ENCODE measurements at places on chromosomes 13 and 19.

DNA sequence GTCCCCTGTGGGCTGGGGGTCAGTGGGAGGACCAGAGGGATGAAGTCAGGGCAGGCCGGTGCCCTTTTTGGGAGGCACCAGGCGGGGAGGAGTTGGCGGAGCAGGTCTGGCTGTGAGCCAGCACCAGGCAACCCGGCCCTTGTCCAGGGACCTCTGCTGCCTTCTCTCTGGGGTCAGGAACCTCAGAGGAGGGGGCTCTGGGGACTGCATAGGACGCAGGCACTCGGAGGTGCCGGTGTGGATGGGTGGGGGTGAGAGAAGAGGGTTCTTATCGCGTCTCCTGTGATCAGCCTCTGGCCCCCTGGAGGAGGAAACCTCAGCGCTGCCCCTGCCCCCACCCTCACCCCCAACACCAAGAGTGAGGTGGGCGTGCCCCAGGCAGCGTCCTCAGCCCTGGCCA, 16.5 kb downstream of the DPF1 start:
- DNase-seq: no peak

DNA sequence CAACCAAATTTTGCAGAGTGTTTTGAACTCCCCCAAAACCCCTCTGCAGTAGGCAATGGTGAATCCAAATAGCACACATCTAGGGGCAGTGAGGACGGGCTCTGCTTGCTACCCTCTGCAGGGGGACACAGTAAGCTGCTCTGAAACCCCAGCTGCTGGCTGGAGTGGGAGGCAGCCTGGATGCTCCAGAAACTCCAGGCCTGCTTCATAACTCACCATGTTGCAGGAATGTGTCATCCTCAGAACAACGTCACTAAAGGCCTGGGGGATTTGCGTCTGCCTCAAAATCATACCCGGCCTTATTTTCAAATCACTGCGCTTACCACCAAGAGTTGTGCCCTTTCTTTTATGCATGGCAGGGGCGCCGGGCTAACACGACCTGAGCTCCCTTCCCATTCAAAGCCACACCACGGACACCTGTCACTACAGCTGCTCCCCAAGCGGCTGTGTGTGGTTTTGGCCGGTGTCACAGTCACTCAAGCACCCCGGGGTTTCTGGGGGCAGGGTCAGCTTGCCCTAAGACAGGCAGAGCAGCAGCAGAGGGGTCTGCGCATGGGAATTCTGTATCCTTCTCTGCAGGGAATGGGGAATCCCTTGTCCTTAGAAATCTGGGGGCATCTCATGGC, 93.9 kb downstream of the TSHZ3 start:
- DNase-seq: no peak

DNA sequence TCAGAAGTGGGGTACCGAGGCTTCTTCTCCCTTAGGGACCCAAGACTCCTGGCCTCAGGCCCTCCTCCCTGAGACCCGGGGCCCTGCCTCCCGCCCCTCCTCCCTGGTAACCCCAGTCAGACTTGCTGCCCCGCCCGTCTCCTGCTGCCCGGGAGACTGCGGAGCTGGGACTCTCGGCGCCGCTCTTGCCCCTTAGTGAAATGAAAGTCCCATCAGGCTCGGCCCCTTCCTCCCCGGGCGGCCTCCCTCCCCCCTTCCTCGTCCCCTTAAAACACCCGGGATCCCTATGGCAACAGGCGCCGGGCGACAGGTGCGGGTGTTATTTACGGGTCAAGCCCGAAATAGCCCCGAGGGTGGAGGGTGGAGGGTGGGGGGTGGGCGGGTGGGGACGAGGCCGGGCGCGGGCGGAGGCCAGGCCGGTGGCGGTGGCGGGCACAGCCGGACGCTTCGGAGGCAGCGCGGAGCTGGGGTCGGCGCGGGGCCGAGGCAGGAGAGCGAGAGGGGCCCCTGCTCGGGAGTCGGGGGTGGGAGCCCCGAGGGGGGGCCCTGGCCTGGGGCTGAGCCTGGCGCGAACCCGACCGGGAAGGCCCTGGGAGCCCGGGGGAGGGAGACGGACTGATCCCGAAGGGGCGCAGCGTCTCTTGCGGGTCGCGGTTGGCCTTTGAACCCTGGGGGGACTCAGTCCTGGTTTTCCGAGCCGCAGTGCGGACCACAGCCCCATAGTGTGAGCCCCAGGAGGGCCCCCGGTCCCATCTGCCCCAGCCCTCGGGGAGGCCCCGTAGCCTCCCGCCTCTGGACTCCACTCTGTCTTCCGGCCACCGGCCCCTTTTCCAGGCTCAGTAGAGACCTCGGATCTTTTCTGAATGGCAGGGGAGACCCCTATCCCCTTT, at the start of gene CACNG6:
CACNG6 (plus strand) TSS at position 414 of the 890 bp plus-strand sequence. CDS start 1,241 bp downstream, outside the sequence.
- DNase-seq: no peak

DNA sequence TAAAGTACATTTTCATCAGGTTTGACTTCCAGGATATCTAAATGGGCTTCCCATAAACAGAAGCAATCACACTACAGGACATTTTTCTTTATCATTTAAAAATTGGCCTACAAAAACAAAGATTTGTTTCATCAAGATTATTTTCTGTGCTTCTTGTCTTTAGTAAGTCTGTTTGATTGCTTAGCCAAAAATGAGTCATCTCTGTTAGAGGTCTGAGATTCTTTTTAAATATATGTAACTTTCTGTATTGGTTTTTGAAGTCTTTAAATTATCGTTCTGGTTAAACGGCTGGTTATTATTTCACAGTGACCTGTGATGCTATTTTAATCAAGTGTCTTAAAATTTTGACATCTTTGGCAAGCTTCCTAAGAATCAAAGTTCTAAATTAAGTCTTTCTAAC, 62.7 kb downstream of the SLITRK1 start:
- no peak for DNase-seq

- no peak for DNase-seq
Measured at GRCh38 chr19:10353793-10354391, 14.5 kb upstream of the ICAM3 start.

- no peak for DNase-seq
Measured at GRCh38 chr13:40732658-40733057, 38.3 kb downstream of the MRPS31 start.

- no peak for DNase-seq
Measured at GRCh38 chr13:99303863-99304521, 3.2 kb downstream of the GPR183 start.

- no peak for DNase-seq
Measured at GRCh38 chr19:30385666-30386065, 13.5 kb downstream of the ZNF536 start.

DNA sequence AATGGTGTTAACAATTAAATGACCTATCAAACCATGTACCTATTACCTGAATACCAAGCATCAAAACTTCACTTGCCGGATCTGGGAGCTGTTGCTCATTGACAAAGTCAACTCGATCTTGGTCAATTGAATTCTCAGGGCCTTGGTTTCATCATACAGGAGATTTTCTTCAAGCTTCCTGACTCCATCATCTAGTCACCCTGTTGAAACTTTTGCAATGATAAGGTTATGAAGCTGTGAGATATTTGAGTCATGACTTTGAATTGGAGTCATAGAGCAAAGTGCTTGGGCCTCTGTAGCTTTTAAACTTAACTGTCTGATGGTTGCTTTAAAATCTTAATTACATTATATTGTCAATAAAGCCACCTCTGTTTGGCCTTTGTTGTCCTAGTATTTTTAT, 260.9 kb downstream of the COG6 start:
- DNase-seq: no peak

- no peak for DNase-seq
Measured at GRCh38 chr19:14682084-14682483, 7.4 kb upstream of the ADGRE3 start.

DNA sequence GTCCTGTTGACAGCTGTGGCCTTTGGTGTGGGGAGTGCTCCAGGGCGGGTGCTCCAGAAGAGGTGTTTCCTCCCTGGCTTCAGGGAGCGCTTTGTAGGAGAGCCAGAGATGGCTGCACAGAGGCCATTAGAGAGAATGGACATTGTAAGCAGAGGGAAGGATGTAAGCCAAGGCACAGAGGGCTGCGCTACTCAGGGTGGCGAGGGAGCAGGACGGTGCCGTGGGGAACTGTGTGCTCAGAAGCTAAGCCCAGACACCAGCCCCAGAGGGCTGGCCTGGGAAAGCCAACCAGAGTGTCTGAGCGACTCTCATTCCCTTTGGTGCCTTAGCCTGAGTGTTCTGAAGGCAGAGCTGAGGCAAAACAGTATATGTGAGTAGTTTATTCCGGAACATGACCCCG, 92.2 kb downstream of the TSHZ3 start:
- DNase-seq: no peak

All from NCI-H524 (cell line).